ENCODE measurements at places on chromosomes 16 and 17.

DNA sequence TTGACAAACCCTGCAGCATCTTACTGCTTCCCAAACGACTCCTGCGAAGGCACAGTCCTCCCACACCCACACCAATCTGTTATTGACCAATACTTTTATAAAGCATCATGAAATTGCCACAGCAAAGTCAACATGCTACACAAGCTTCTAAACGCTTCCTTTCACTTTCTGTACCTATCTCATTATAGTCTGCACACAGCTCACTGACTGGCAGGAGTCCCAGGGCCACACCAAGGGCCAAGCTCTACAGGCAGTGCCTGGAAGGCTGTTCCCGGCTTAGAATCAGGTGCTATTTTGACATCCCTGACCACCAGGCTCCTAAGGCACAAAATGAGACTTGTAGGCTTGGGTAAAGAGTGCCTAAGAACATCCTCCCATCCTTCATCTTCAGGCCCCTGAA, 39.5 kb downstream of the USP7 start:
- DNase-seq: no peak

DNA sequence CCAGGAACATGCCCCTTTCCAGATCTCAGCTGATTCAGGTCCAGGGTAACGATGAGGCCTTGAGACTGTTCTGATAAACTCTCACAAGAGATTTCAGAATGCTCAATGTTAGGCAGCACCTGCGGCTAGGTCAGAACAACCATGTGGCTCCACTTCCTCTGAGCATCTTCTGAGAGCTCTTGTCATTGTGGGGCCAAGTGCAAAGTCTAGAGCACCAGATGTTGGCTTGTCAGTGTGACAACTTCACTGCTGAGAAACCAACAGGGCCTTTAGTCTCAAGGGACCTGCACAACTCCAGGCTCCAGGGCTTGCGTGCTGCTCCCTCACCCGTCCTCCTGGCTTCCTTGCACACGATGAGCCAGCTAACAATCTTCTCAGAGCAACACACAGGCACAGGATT, 29.0 kb downstream of the FCSK start:
- peak; percentile 54 for DNase-seq

- DNase-seq: no peak
These were observed 6.3 kb downstream of the UBE2O start for GRCh38 chr17:76446449-76447231.

- no peak for DNase-seq
These were observed 38.9 kb downstream of the SSH2 start for GRCh38 chr17:29891131-29891530.

DNA sequence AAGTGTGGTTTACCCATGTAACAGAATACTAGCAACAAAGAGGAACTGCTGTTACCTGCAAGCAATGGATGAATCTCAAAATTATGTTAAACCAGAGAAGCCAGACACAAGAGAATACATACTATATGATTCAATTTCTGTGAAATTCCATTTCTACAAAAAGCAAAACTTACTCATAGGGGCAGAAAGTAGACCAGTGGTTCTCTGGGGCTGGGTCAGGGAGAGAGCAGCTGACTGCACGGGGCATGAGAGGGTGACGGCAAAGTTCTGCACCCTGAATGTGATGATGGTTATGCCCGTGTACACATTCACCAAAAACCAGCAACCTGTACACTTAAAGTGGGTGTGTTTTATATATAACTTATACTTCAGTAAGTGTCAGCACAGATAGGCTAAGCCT, 3.1 kb downstream of the ZNF843 start:
- no peak for DNase-seq

Data from NCI-H1417 (cell line).